ENCODE measurements at places on chromosomes 4 and X. TPM values are rescaled to one million over a fixed set of nuclear protein-coding genes. Genes with fewer than 3 reads are reported as not detected.
A peak's percentile ranks its signal among the peaks of the same experiment; 100 is the strongest.

DNA sequence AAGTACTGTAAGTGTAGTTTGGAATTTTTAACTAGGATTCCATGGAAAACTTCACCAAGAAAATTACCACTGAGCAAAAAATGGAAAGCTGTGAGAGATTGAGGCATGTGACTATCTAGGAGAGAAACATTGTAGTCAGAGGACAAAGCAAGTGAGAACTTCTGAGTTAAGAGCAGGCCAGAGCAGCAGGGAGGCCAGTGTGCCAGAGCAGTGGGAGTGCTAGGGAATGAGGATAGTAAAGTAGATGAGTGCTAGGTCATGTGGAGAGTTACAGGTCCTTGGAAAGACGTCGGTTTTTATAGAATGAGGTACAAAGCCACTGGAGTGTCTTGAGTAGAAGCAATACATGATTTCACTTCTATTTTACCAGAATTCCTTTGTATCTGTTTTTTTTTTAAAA, 52.7 kb upstream of the FAT4 start:
- no peak for DNase-seq

GRCh38 chr4:74376888-74377483, 12.0 kb downstream of the EREG start:
- DNase-seq = no peak

- no peak for DNase-seq
Measured at GRCh38 chr4:121776610-121777401, 11.8 kb upstream of the SMIM43 start.

DNA sequence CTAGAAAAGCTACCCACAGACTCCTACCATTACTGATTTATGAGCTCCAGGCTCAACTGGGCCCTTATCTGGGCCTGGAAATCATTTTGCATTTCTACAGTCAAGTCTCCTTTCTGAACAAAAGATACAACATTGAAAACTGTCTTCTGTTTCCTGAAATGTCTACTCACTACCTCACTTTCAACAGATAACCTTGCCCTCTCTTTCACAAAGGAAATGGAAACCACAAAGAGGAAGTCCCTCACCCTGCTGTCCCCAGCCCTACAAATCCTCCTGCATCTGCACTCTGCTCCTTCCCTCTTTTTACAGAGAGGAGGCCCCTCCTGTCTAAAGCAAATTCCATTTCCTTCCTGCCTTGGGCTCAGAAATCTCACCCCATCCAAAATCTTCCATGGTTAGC, 24.8 kb upstream of the CYBB start:
- DNase-seq = no peak

GRCh38 chrX:30957753-30958152, 68.7 kb upstream of the TAB3 start:
- no peak for DNase-seq

GRCh38 chr4:73922766-73923630, 53.8 kb downstream of the CXCL1 start:
- no peak for DNase-seq

GRCh38 chr4:4488405-4489404, 53.1 kb downstream of the STX18 start:
- peak; percentile 30 for DNase-seq

GRCh38 chr4:139304920-139305319, 2.6 kb upstream of the NDUFC1 start:
- DNase-seq = no peak

GRCh38 chr4:149784018-149784417, 31.6 kb downstream of the IQCM start:
- DNase-seq = no peak

DNA sequence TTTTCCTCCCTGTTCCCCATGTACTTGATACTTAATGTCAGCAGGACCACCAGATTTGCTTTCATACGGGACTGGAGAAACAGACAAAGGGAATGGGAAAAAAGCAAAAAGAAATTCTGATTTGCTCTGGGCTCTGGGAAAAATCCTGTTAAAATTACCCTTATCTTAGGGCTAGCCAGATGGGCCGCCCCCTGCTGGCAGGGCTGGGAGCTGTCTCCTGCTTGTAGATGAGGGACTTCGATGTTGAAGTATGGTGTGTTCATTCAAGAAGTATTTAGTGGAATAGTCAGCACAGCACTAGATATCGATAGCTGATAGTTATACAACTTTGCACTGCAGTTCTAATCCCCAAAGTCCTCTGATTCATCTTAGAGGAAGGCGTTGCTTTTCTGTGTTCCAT, 45.8 kb downstream of the BCORL1 start:
- no peak for DNase-seq

DNA sequence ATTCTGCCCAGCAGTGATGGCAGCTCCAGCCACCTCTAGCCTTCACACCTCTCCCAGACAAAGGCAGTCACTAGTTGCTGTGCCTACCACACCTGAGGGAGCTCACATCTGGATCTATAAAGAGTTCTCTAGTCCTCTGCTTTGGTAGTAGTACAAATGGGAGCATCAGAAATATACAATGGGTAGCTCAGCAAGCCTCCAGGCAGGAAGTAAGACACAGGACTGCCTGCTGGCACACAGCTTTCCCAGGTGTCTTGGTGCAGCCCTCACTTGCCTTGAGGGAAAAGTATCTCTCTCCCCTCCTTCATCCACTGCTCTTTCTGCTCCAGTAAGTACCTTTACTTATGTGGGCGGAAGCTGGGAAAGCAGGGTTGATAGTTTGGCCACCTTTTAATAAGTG, 212.9 kb upstream of the SLC7A11 start:
- DNase-seq = no peak

DNA sequence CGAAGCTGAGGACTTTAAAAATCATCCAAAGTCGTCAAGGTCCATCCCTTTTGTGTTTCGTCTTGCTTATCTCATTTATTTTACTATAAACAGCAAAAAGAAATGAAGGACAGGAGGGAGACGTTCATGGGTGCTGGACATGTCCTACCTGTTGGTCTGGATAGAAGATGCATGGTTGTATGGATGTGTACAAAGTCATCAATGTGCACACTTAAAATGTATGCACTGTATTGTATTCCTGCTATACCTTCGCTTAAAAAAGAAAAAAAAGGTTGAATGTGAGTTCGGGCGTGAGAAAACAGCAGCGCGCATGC, 313 bp upstream of the BLOC1S4 start:
- no peak for DNase-seq

GRCh38 chrX:137573324-137574101, 7.6 kb downstream of the ZIC3 start:
- no peak for DNase-seq

DNA sequence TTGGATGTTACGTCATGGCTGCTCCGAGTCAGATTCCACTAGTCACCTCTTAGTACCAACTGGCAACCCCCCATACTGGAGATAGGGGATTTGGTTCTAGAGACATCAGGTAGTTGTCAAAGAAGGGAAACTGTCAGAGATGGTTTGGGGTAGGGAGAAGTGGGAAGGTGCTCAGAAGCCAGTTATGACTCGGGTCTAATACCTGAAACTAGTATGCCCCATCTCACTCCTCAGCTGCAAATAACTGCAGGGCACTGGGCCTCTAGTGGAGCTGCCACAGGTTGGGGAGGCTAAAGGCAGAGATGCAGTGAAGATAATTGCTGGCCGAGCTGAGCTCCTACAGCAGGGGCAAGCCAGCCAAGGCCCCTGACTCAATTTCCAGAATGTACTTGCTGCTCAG, 30.0 kb downstream of the OTUD6A start:
- no peak for DNase-seq

GRCh38 chr4:182240161-182241130, 2.8 kb upstream of the TENM3 start:
- DNase-seq = peak; percentile 57

DNA sequence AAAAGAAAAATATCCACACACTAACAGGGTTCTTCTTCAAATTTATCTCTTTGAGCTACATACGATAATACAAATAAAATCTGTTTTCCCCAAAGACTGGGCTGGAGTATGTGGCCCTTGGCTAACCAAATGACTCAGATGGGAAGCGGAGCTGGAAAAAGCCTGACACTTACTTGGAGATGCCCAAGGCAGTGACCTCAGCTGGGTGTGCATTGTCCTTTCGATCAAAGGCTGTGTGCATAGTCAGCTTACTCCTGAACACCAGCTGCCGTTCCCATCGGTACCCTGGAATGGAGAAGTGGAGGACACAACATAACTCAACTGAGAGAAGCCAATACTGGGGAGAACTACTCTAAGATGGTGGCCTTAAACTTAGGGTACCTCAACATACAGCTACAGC, 95.1 kb downstream of the CDS1 start:
- no peak for DNase-seq

FRMD7 gene
- 0.01 TPM for polyA plus RNA-seq

HSFX4 gene
- polyA plus RNA-seq = not detected

ADAM29 gene
- polyA plus RNA-seq = not detected

BCOR gene
- polyA plus RNA-seq = 2.8 TPM

PASD1 gene
- polyA plus RNA-seq = not detected

TMEM271 gene
- not detected for polyA plus RNA-seq

Measured in keratinocyte (primary cell).